ENCODE measurements at places on chromosomes 12 and 14.
A peak's percentile ranks its signal among the peaks of the same experiment; 100 is the strongest.

GRCh38 chr12:57837864-57838562 lies 8.5 kb downstream of the CTDSP2 start:
- peaks cover 2% of the 10 kb centered on the region for H3K36me3 ChIP-seq
- no peaks in the 10 kb centered on the region for H3K27me3 ChIP-seq
- DNase-seq, result no peak
- H3K4me1 ChIP-seq, result peaks cover 96% of the 10 kb centered on the region

DNA sequence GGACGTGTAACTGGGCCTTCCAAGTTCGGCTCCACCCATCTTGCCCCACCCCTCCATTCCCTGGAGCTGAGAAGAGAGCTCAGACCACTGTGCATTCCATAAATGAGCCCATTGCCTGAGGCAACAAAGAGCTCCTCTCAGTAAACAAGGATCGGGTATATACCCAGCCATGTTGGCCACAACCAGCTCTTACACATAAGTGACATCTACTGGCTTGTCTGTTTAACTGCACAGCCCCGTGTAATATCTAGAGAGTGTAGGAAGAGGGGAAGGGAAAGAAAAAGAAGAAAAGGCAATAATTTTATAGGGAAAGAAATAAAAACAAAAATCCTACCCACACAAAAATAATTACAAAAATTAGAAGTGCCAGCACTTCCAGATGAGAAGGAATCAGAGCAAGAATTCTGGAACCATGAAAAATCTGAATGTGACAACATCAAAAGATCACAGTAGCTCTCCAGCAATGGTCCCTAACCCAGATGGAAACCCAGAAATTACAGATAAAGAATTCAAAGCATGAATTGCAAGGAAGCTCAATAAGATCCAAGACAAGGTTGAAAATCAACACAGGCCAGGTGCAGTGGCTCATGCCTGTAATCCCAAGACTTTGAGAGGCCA lies 308.1 kb downstream of the RPAP3 start:
- H3K36me3 ChIP-seq, result no peaks in the 10 kb centered on the region
- no peak overlapping the region for H3K27ac ChIP-seq
- peaks cover 25% of the 10 kb centered on the region for H3K4me1 ChIP-seq
- no peaks in the 10 kb centered on the region for H3K27me3 ChIP-seq
- no peak overlapping the region for H3K4me3 ChIP-seq
- DNase-seq, result no peak

GRCh38 chr12:123151457-123152454 lies 866 bp upstream of the PITPNM2 start:
- peak overlapping the region; percentile 77 for H3K4me3 ChIP-seq
- H3K4me1 ChIP-seq, result peaks cover 19% of the 10 kb centered on the region
- H3K27me3 ChIP-seq, result no peaks in the 10 kb centered on the region
- H3K27ac ChIP-seq, result peak overlapping the region; percentile 66
- DNase-seq, result no peak

DNA sequence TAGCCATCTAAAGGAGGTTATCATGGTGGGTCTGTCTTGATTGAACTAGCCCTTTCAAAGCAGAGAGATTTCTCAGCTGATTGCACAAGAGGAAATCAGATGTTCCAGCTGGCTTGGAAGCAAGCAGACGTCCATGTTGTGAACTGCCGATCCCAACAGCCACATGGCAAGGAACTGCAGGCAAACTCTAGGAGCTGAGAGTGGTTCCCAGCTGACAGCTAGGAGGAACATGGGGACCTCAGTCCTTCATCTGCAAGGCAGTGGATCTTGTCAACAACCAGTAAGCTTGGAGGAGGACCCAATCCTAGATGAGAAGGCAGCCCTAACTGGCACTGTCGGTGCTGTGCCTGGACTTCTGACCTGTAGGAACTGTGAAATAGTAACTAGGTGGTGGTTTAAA lies 7.7 kb downstream of the ACVR1B start:
- no peak for DNase-seq
- no peaks in the 10 kb centered on the region for H3K27me3 ChIP-seq

- H3K36me3 ChIP-seq, result no peaks in the 10 kb centered on the region
- DNase-seq, result no peak
- no peaks in the 10 kb centered on the region for H3K27me3 ChIP-seq
- H3K27ac ChIP-seq, result no peak overlapping the region
Observed at GRCh38 chr12:127911291-127911690, 355.7 kb upstream of the TMEM132C start.
